Endodermal cell (in vitro differentiated cells): ENCODE measurements at places on chromosomes 5 and 9. TPM values are rescaled to one million over a fixed set of nuclear protein-coding genes. Genes with fewer than 3 reads are reported as not detected.

- DNase-seq: no peak
These were observed 648.2 kb downstream of the MAT2B start for GRCh38 chr5:164153469-164154172.

DNA sequence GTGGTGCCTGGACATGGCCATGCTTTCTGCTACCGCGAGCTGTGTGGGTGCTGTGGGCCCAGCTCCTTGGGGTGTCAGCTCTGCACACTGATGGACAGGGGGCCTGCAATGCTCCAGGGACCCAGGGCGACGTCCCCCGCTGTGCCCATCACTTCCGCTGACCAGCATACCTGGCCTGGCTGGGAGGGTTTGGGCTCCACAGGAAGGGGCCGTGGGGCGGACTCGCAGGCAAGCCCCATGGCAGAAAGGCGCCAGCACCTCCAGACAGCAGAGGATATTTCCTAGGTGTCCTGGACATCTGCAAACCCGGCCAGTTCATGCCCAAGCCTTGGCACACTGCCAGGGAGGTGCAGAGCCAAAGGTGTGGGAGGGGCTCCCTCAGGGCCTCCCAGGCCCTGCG lies 295.8 kb upstream of the IRX4 start:
- no peak for DNase-seq

DNA sequence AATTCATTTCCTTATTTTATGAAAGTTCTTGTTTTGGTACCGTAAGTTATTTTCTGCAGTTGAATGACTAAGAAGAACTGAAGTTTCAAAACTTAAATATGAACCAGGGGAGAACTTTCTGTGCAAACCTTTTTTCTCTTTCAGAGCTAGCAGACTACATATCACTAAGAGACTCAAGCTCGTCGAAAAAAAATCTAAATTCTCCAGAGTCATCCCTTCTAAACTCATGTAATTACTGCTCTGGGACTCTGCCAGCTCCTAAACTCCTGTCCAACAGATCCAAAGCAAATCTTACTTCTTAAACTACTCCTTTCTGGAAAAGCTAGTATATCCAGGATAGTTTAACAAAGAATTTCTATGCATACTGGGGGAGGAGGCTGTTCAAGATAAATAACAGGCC lies 87.0 kb upstream of the NR5A1 start:
- no peak for DNase-seq

TDRD7 gene
- 31.9 to 43.3 TPM (median 32.2 TPM) in 3 replicates for total RNA-seq

- no peak for DNase-seq
These were observed 1571.3 kb downstream of the MAT2B start for GRCh38 chr5:165076686-165077085.

PIP5K1B gene
- total RNA-seq: 9.1 and 10.2 TPM in 2 replicates

KCNT1 gene
- total RNA-seq: 0.07 and 0.15 TPM in 2 replicates

GRCh38 chr9:137000177-137000930 lies 4.0 kb upstream of the CLIC3 start:
- DNase-seq: no peak

TXNDC8 gene
- total RNA-seq: not detected in 3 replicates

GRCh38 chr9:125189011-125189360 lies 617 bp downstream of the PPP6C start:
- DNase-seq: peak; percentile 73
